Mucosa of gallbladder (tissue), 1 donor: ENCODE measurements at places on chromosomes 1 and 21. TPM values are rescaled to one million over a fixed set of nuclear protein-coding genes. Genes with fewer than 3 reads are reported as not detected.

DIO1 gene
- 6.2 TPM for total RNA-seq

ATG4C gene
- total RNA-seq: 12.9 TPM

ARHGAP30 gene
- total RNA-seq: 16.2 TPM

TLR5 gene
- 15.5 TPM for total RNA-seq

DDR2 gene
- total RNA-seq: 48.3 TPM
